ENCODE measurements at places on chromosomes 6 and 20. TPM values are rescaled to one million over a fixed set of nuclear protein-coding genes. Genes with fewer than 3 reads are reported as not detected.

GRCh38 chr6:53794137-53794719, 577 bp upstream of the LRRC1 start:
- peak; percentile 67 for DNase-seq

GRCh38 chr6:78614961-78615360, 252.4 kb upstream of the IRAK1BP1 start:
- no peak for DNase-seq

GRCh38 chr20:50513169-50514034, 3.2 kb downstream of the PTPN1 start:
- DNase-seq: no peak

- DNase-seq: no peak
Observed at GRCh38 chr20:55449091-55449490, 556.2 kb downstream of the CBLN4 start.

DNA sequence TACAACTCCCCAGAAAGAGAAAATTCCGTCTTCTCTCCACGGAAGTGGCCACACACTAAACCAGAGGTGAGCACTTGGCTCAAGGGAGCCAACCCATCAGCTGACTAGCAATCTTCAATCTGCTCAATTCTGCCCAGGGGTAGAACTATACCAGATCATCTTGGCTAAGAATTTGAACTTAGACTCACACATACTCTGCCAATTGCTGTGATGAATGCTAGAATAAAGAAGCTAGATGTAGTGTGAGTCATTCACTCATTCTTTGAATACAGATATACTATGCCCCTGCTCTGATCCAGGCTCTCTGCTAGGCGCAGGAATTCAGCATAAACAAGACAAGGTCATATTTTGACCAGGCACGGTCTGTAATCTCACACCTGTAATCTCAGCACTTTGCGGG, 147.9 kb upstream of the SHLD1 start:
- DNase-seq: no peak

- DNase-seq: no peak
Observed at GRCh38 chr6:32668226-32668747, 1.8 kb upstream of the HLA-DQB1 start.

- no peak for DNase-seq
Observed at GRCh38 chr20:3166338-3166912, 6.8 kb upstream of the FASTKD5 start.

- DNase-seq: no peak
Observed at GRCh38 chr6:28081486-28081751, 1.1 kb downstream of the ZNF165 start.

GPR31 gene
- total RNA-seq: not detected

TMEM244 gene
- not detected for total RNA-seq

Measured in SJSA1 (cell line).